ENCODE measurements at places on chromosomes 2 and 18. TPM values are rescaled to one million over a fixed set of nuclear protein-coding genes. Genes with fewer than 3 reads are reported as not detected.

The RAD51AP2 gene
- not detected for total RNA-seq

The ANKRD30BL gene
- total RNA-seq: not detected

The MFSD2B gene
- 0.20 TPM for total RNA-seq

The BOLL gene
- total RNA-seq: not detected

The CRYGD gene
- not detected for total RNA-seq

The CAPN13 gene
- total RNA-seq: not detected

The TBR1 gene
- not detected for total RNA-seq

The FOXI3 gene
- not detected for total RNA-seq

The PSMA8 gene
- total RNA-seq: not detected

The CIB4 gene
- total RNA-seq: not detected

The L3MBTL4 gene
- total RNA-seq: 2.9 TPM

The CGREF1 gene
- 1.5 TPM for total RNA-seq

Data from mammary microvascular endothelial cell (primary cell).